Fibroblast of villous mesenchyme (primary cell): ENCODE measurements at places on chromosomes 6 and 20. TPM values are rescaled to one million over a fixed set of nuclear protein-coding genes. Genes with fewer than 3 reads are reported as not detected.

RBBP8NL gene
- not detected in 2 replicates for total RNA-seq

OPRM1 gene
- total RNA-seq = not detected in 2 replicates

TBCC gene
- total RNA-seq = 38.7 and 42.3 TPM in 2 replicates

MCCD1 gene
- total RNA-seq = not detected in 2 replicates

CALHM6 gene
- 0.32 TPM in 1 of 2 replicates, not detected in the other for total RNA-seq

CBLN4 gene
- total RNA-seq = not detected in 2 replicates

ANKRD66 gene
- not detected in 2 replicates for total RNA-seq

GPX5 gene
- total RNA-seq = not detected in 2 replicates

OR2H2 gene
- not detected in 2 replicates for total RNA-seq

TASP1 gene
- 8.1 and 9.5 TPM in 2 replicates for total RNA-seq

ADGB gene
- total RNA-seq = not detected in 2 replicates

CLPSL2 gene
- total RNA-seq = not detected in 2 replicates

SLC26A8 gene
- not detected in 2 replicates for total RNA-seq

LY6G6D gene
- total RNA-seq = not detected in 2 replicates

CTCFL gene
- not detected in 2 replicates for total RNA-seq

ULBP3 gene
- 14.2 and 17.3 TPM in 2 replicates for total RNA-seq

TFAP2D gene
- total RNA-seq = not detected in 2 replicates

PNPLA1 gene
- not detected in 2 replicates for total RNA-seq

C6orf47 gene
- 20.7 and 21.9 TPM in 2 replicates for total RNA-seq

AFG1L gene
- 3.2 and 6.0 TPM in 2 replicates for total RNA-seq

FRK gene
- total RNA-seq = 0.32 and 0.43 TPM in 2 replicates

BTN1A1 gene
- not detected in 2 replicates for total RNA-seq

PHACTR1 gene
- total RNA-seq = 0.32 and 0.43 TPM in 2 replicates

PRPF6 gene
- 52.7 and 53.8 TPM in 2 replicates for total RNA-seq

BTNL2 gene
- total RNA-seq = not detected in 2 replicates

SMOC2 gene
- total RNA-seq = 0.32 TPM in 1 of 2 replicates, not detected in the other
